Adrenal gland (tissue), 19 donors: ENCODE measurements at places on chromosomes 11 and 22.

GRCh38 chr22:42269432-42270175 is 849 bp downstream of the TCF20 start:
- peak; percentile 52 for DNase-seq

DNA sequence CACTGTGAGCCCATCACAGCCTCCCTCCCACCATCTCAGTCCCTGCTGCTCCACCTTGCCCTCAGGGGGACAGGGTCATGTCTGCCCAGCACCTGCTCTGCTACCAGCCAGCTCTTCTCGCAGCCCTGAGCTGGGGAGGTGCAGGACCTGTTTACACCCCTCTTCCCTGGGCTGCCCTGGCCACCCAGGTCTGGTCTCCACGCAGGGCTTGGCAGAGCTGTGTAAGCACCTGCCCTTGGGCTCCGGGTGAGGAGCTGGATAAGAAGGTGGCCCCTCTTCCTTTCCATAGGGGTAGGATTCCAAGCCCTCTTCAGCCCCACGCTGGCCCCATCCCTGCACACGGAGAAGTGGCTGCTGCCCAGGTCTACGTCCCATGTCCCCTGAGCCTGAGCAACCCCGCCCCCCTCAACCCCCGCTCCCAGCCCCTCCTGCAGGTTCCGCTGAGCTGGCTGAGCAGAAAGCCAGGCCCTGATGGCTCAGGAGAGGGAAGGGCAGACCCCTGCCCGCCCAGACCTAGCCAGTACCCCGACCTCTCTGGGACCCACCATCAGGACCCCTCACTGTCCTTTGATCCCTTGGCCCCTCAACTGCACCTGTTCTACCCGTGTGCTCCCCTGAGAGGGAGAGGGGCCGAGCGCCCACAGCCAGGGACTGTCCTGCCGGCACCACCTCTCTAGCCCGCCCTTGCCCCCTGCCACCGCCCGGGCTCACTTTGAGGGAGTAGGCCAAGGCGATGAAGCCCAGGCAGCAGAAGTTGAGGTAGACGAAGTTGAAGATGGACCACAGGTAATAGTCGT is 3.2 kb downstream of the IFITM10 start:
- DNase-seq, result no peak

DNA sequence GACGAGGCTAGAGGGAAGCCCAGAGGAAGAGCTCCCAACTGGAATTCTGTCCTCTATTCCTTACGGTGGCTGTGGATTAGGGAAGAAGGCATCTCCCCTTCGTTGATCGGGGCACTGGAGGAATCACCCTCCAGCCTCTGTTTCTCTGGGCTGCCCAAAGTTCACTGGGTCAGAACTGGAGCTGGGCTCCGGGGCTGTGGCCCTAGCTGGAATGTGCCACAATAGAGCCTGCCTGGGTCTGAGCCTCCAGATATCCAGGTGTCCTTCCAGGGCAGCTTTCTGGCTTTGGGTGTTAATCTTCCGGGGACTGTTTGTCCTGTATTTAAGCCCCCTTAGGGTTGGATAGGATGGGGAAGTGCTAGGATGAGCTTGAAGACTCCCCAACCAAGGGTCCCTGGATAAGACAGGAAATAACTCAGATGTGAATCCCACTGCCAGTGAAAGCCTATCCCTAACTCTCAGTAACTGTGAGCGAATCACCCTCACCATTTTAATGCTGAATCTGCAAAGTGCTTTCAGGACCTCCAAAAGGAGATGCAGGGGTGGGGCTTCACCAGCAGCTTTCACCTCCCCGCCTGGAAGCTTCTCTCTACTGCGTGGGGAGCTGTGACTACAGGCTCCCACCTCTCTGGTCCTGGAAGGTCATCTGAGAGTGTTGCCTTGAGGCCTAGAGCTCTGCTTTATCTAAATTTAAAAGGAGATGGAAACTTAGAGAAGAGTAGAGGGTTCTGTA is 9.5 kb downstream of the YPEL4 start:
- DNase-seq, result no peak

GRCh38 chr11:65712633-65713076 is 603 bp downstream of the KAT5 start:
- no peak for DNase-seq

DNA sequence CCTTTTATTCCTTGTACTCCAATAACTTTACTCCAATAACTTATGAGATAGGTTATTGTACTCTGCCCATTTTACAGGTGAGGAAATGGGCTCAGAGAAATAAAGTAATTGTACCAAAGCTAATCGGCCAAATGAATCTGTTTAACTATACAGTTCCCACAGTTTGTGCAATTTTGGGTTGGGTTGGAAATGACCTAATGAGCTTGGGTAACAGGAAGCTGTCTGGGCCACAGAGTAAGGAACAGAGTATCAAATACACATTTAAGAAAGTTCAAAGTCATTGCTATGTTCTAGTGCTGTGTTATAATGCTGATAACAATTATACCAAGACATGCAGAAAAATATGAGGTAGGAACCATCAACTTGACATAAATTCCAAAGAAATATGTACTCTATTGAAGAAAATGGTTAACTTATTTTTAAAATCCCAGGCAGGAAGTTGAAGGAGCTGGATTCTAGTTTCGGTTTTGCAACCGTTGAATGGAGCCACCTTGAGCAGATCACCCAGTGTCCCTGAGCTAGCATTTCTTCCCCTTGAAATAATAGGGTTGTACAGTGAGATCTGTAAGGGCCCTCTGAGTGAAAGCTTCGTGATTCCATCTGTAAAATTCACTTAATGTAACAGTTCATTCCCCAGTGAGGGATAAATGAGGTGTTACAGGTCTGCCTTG is 360.9 kb upstream of the NARS2 start:
- peak; percentile 5 for DNase-seq

GRCh38 chr22:31243339-31244045 is 31.4 kb downstream of the LIMK2 start:
- no peak for DNase-seq

- no peak for DNase-seq
Observed at GRCh38 chr11:107232451-107232850, 214.2 kb upstream of the GUCY1A2 start.

DNA sequence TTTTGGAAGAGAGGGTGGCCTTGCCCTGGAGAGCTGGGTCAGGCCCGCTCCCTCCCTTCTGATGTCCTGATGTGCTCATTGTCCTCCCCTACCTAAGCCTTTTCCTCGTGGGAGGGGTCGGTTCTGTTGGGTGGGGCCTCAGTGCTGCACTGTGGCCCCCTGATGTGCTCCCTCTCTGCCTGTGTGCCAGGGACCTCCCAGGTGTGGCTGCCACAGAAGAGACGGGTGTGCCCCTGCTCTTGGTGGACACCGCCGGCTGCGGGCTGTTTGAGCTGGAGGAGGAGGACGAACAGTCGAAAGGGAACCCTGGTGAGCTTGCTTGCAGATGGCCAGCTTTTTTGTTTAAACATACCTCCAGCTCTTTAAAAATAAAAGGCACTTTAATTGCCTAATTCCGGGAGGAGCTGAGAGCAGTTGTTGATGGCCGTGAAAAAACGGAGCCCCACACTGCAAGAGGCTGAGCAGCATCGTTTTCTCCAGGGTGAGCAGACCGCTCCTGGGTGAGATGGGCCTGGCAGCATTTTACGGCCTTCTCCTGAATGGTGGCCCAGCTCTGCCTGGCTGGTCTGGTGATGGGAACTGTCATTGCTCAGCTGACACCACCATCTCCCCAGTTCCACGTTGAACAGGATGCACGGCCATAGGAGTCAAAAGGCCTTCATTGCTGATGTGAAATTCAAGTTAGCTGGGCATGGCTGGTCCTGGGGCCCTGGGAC is 30.1 kb downstream of the IGHMBP2 start:
- DNase-seq, result no peak

DNA sequence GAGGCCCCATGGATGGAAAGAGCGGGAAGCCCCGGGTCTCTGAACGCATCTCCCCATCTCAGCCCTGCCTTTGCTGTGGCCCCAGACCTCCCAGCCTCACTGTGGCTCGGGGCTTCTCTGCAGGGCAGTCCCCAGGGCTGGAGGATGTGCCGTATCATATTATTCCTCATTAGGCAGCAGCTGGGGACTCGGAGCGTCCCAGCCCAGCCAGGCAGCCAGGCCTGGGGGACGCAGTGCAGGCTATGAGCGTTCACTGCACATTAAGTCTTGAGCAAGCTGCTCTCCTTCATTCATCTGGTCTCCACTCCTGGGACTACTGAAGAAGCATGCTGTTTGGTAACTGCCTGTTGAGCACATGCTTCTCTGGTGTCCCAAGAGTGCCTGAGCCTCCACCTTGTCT is 226.8 kb upstream of the TBCEL start:
- no peak for DNase-seq

- DNase-seq, result no peak
Observed at GRCh38 chr11:125350206-125351032, 145.6 kb downstream of the FEZ1 start.

DNA sequence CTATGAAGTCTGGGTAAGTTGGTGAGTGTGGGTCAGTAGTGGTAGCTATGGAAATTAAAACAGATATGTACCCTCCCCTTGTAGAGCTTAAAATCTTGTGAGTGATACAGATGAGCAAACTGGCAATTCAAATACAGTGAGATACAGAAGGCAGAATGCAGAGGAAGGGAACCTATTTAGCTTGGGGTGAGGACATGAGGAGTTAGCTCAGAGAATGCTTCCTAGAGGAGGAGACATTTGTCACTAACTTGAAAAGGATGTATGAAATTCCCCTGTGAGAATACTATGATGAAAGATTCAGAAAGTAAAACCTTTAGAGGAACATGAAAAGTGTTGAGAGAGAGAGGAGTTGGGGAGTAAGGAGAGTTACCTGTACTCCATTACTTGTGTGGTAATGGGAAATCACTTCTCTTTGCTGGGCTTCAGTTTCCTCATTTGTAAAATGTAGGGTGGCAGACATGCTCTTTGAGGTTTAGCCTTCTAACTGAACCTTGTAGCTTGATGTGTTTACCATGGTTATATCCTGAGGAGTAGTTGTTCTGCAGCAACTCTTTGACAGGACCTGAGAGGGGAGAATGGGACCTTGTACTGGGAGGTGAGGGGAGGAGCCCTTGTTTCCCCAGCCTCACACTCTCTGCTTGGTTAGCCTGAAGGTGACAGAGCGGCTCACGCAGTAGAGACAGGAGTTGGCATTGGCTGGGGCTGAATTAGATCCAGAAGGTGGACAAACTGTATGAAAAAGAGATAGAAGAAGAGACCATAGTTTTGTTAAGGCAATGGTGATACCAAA is 17.9 kb downstream of the SWAP70 start:
- no peak for DNase-seq

- DNase-seq, result peak; percentile 22
Observed at GRCh38 chr11:133821776-133822175, 23.5 kb downstream of the SPATA19 start.

- DNase-seq, result peak; percentile 43
Observed at GRCh38 chr11:8913961-8914660, 3.1 kb downstream of the AKIP1 start.

GRCh38 chr22:19877626-19878339 is 23.1 kb upstream of the GNB1L start:
- DNase-seq, result peak; percentile 43

GRCh38 chr11:70495351-70496310 is 97.3 kb downstream of the CTTN start:
- DNase-seq, result no peak

DNA sequence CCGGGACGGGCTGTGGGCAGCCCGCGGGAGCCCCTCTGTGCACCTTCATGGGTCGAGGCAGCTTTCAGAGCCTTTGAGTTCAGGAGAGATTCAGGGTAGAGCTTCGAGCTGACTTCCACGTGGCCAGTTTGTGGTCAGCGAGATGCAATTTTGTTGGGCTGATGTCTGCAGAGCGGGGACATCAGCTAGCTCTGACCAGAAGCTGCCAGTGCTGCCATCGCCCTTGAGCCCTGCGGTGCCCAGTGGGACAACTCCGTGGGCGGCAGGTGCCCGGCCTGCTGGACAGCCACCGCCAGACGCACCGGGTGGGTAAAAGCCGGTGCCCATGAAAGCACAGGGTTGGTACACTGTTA is 719 bp downstream of the TALDO1 start:
- DNase-seq, result no peak

GRCh38 chr11:106187860-106188456 is 110.5 kb downstream of the AASDHPPT start:
- no peak for DNase-seq

DNA sequence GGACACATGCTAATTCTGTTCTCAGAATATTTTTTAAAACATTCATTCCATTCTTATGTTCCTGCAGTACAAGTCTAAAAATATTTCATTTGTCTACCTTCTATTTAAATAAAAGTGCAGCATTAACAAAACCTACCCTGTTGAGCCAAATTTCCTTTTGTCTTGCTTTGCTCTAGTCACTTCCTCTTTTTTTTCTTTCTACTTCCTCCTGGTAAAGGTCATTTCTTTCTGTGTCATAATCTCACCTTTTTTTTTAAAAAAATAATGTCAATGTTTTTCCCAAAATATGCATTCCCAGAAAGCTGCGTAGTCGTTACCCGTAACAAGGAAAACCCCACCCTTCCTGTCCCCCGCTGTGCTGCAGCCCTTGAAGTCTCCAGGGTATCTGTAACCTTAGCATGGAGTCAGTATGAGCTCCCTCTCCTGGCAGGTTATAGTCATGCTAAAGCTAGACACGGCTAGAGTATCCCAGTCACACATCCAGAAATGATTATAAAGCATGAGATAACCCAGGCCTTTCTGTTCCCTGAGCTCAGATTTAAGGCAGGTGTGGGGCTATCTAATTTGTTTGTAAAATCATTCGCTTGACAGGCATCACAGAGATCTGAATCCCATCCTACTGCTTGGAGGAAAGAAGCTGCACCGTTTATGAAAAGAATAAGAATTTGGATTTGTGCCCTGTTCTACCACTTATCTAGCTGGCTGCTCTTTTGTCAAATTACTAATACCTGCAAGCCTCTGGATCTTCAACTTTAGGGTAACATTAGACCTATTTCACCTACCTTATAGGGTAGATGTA is 51.1 kb upstream of the EED start:
- DNase-seq, result peak; percentile 71

DNA sequence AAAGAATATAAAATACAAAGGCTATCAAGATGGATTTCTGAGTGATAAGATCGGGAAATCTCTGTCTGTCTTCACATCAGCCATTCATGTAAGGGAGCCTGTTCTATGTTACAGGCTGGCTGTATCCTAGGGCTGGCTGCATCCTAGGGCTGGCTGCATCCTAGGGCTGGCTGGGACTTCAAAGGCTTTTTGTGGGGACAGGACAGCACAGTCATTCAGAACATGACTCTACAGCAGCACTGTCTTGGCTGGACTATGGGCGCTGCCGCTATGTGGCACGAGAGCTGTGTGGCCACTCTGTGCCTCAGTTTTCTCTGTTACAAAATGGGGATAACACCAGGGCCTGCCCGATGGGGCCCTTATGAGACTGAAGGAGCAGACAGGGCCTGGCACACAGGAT is 10.2 kb downstream of the ADAMTS8 start:
- no peak for DNase-seq

- DNase-seq, result no peak
Observed at GRCh38 chr11:72996959-72997358, 145.2 kb downstream of the FCHSD2 start.

- DNase-seq, result peak; percentile 18
Observed at GRCh38 chr11:15707971-15708370, 593.2 kb downstream of the INSC start.

DNA sequence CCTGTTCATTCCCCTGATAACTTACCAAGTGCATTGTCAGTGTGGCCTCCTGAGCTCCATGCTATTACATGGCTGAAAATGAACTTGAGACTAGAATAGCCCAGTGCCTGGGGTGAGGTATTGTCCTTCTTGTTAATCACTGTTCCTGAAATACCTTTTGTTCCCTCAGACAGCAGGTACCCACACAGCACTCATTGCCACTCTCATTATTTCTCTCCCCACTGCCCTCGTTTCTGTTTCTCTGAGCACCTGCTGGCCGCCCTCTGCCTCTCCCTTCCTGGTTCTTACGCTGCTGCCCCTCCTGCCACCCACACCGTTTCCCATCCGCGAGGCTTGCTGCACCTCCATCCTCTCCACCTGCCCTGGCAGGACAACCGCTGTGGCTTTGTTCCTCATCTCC is 36.9 kb upstream of the RAB1B start:
- no peak for DNase-seq

GRCh38 chr11:57476047-57476756 is 15.9 kb downstream of the RTN4RL2 start:
- peak; percentile 50 for DNase-seq
